HTR-8/SVneo (cell line): ENCODE measurements at places on chromosomes 11 and 22.

- DNase-seq: no peak
Measured at GRCh38 chr22:46140989-46141928, 9.1 kb upstream of the PPARA start.

DNA sequence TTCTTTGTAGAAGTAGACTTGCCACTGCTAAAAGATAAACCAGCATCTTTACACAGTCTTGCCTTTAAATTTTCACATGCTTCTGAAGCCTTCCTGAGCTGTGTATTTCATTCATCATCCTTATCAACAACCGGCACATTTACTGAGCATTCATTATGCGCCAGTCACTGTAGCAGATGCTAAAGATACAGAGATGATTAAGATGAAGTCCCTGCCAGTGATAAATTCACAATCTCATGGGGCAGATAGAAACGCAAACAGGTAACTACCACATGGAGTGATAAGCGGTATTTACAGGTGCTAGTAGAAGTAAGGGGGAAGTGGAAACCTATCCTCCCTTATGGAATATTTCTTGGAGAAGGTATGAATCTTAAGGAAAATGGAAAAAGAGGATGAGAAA is 67.2 kb downstream of the PRCP start:
- DNase-seq: no peak

GRCh38 chr11:74462631-74463030 is 4.7 kb downstream of the KCNE3 start:
- DNase-seq: no peak

DNA sequence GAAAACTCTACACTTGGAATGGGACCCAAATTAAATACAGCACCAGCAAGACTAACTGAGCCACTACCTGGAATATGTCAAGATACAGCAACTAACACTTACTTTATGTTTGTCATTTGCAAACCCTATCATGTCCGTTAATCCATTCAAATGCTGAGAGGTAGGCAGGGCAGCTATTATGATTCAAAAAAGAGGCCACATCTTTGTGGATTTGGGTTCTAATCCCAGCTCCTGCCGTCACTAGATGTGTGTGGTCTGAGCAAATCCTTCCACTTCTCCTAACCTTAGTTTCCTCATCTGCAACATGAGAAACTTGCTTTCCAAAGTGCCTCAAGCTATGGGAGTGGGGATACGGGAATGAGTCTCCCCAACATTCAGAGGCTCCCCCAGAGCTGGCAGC is 24.2 kb downstream of the FLI1 start:
- no peak for DNase-seq

DNA sequence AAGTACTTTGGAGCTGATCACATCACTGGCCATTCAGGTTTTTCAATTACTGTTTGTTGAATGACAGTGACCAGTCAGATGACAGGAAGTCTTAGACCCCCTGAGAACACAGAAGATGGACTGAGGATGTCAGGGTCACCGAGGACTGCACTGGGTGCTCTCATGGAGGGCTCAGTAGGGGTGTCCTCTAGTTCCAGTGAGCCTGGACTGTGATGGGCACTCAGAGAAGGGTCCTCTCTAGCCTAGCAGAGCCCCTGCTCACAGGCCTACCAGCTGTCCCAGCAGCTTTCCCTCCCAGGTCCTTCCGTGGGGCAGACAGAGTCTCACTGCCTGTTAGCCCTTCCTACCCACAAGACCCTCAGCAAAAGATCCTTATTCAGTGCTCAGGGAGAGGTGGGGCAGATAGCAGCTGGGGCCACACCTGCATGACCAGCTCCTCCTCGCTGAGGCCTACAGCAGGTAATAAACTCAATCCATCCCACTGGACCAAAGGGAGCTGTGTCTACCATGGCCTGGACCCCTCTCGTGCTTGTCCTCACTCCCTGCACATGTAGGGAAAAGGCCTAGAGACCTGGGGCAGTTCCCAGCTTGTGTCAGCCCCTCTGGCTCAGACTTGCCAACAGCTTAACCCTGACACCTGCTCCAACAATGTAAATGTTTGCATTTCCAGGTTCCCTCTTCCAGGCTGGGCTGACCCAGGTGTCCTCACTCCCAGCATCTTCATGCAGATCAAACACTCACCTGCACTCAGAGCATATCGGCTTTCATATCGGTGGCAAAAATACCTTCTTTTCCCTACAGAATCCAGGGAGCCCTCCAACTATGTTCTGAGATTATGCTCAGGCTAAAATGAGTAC is 25.2 kb upstream of the VPREB1 start:
- DNase-seq: no peak

DNA sequence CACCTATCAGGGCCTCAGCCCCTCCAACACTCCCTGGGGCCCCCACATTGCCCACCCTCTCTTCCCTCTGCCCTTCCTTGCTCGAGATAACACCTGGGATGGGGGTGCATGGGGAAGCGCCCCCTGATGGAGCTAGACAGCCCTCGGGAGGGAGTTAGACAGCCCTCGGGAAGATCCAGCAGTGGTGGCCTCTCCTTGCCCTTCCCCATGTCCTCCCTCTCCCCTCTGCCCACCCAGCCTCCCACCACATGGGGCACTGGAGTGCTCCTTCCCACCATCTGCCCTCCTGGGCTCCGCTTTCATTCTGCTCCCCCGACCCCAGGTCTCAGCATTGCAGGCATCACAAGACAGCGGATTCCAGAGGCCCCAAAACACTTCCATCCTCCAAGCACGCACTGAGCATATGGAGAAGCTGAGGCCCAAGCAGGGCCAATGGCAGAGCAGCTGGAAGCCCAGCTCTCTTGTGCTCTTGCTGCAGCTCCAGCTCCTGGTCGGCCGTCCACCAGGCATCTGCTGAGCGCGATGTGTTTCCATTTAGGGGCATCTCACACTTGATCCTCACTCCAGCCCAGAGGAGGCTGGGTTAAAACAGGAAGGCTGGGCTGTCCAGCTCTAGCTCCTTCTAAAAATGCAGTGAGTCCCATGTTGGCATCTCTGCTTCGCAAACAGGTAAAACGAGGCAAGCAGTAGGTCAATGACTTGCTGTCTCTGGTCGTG is 65.6 kb downstream of the IGLL1 start:
- no peak for DNase-seq
